ENCODE measurements at places on chromosomes 12 and 14. TPM values are rescaled to one million over a fixed set of nuclear protein-coding genes. Genes with fewer than 3 reads are reported as not detected.

DNA sequence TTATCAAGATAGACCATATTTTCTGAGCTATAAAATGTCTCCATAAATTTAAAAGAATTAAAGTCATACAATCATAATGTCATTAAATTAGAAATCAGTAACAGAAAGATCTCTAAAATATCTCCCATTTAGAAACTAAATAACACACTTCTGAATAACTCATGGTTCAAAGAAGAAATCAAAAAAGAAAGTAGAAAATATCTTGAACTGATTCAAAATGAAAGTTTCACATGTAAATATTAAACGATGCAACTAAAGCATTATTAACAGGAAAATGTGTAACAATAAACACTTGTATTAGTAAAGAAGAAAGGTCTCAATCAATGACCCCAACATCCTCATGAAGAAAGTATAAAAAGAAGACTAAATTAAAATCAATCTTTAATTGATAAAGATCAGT lies 50.5 kb upstream of the PZP start:
- no peaks in the 10 kb centered on the region for H3K27me3 ChIP-seq
- no peaks in the 10 kb centered on the region for H3K4me1 ChIP-seq
- no peak overlapping the region for H3K4me3 ChIP-seq
- H3K27ac ChIP-seq, result no peak overlapping the region
- no peak for DNase-seq

DNA sequence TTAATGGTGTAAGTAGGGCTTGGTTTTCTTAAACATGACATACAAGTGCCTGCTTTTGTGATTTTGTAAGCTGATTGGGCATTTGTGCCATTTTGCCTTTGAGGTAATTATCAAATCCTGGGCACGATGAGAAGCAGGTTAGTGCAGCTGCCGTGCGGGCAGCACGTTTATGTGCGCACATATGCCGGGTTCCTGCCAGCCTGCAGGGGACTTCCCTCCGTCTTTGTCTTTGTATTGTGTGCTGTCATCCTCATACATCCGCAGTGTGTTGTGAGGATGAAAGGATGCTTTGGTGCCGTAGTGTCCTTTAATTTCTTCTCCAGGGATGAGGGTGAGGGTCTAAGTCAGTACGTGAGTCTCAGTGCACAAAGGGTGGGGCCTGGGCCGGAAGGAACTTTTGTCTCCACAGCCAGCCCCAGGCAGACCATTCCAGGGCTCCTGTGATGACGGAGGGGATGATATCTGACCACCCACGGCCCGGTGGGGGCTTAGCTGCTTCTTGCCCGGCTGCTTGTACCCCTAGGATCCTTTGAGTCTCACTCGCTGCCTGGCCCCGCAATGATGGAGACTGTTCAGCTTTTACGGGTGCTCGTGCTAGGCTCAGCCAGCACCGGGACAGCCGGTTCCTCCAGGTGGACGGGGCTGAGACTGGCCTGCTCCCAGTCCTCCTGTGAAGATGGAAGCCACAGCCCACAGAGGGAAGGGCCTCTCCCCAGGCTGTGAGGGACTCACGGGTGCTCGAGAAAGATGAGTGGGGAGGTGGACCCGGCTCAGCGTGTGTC lies 54.6 kb downstream of the ADGRD1 start:
- no peak for DNase-seq
- H3K4me1 ChIP-seq, result peaks cover 11% of the 10 kb centered on the region
- H3K4me3 ChIP-seq, result no peak overlapping the region

GRCh38 chr14:93318927-93319326 lies 13.9 kb downstream of the BTBD7 start:
- peaks cover 65% of the 10 kb centered on the region for H3K4me1 ChIP-seq
- H3K4me3 ChIP-seq, result no peak overlapping the region
- H3K36me3 ChIP-seq, result no peaks in the 10 kb centered on the region
- no peaks in the 10 kb centered on the region for H3K27me3 ChIP-seq

GRCh38 chr14:57486767-57487379 lies 6.8 kb downstream of the CCDC198 start:
- H3K36me3 ChIP-seq, result no peaks in the 10 kb centered on the region
- H3K27ac ChIP-seq, result no peak overlapping the region
- DNase-seq, result no peak

DNA sequence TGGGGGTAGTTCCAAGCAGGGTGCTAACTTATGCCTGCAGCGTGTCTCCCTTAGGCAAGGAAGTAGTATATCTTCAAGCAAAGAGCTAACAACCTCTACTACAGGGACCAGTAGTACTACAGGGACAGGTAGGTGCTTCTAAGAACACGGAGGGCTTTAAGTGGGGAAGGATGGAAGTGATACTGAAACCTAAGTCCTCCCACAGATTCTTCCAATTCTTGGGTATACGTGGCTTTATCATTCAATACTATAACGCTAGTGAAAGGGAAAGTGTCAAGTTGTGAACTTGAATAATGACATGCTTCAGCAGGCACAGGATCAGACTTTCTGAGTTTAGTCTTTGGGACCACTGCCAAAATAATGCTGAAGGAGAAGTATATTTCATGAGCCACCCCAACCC lies 241.7 kb downstream of the CEP128 start:
- H3K4me3 ChIP-seq, result no peak overlapping the region
- H3K36me3 ChIP-seq, result no peaks in the 10 kb centered on the region
- no peak for DNase-seq
- no peaks in the 10 kb centered on the region for H3K27me3 ChIP-seq
- H3K27ac ChIP-seq, result no peak overlapping the region
- no peaks in the 10 kb centered on the region for H3K4me1 ChIP-seq

- no peaks in the 10 kb centered on the region for H3K36me3 ChIP-seq
- no peak for DNase-seq
- H3K27ac ChIP-seq, result no peak overlapping the region
- no peak overlapping the region for H3K4me3 ChIP-seq
- H3K27me3 ChIP-seq, result no peaks in the 10 kb centered on the region
- peaks cover 24% of the 10 kb centered on the region for H3K4me1 ChIP-seq
Measured at GRCh38 chr14:33837943-33838683, 112.8 kb downstream of the EGLN3 start.

- H3K36me3 ChIP-seq, result no peaks in the 10 kb centered on the region
- no peak overlapping the region for H3K4me3 ChIP-seq
- H3K27me3 ChIP-seq, result no peaks in the 10 kb centered on the region
- no peak overlapping the region for H3K27ac ChIP-seq
- no peaks in the 10 kb centered on the region for H3K4me1 ChIP-seq
- DNase-seq, result no peak
Measured at GRCh38 chr12:78600541-78600940, 264.0 kb upstream of the SYT1 start.

- no peaks in the 10 kb centered on the region for H3K27me3 ChIP-seq
- no peak overlapping the region for H3K27ac ChIP-seq
- no peak for DNase-seq
- no peaks in the 10 kb centered on the region for H3K36me3 ChIP-seq
Measured at GRCh38 chr14:22276913-22277816, 311.9 kb downstream of the DAD1 start.

DNA sequence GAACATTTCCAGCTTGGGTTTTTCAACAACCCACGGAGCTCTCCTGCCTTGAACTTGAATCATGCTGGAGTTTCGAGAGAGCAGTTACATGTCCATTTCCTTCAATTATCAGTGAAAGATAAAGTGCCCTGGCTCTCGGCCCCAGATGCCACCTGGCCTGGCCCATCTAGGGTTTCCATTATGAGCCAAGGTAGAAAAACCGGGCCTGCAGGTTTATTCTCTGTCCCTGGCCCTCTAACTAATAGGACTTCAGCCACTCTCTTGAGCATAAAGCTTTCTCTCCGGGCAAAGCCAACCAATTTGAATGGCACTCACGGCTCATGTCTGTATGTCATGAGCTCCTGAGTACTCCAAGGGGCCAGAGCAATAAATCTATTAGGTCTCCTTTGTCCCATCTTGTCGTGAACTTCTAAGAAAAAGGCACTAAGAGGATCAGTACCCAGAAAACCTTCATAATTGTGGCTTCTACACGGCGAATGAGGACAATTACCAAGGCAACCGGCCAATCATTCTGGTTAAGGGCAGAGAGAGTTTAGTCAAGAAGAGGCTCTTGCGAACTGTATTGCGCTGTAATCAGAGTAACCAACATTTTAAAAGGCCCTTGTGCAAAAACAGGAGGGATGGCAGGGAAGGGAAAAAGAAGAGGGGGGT lies 392.3 kb downstream of the MED13L start:
- H3K36me3 ChIP-seq, result no peaks in the 10 kb centered on the region
- peaks cover 5% of the 10 kb centered on the region for H3K27me3 ChIP-seq
- H3K27ac ChIP-seq, result no peak overlapping the region
- H3K4me3 ChIP-seq, result no peak overlapping the region

- H3K27ac ChIP-seq, result no peak overlapping the region
- peaks cover 19% of the 10 kb centered on the region for H3K4me1 ChIP-seq
- DNase-seq, result no peak
- no peak overlapping the region for H3K4me3 ChIP-seq
Measured at GRCh38 chr14:89292579-89293313, 124.3 kb downstream of the FOXN3 start.

GRCh38 chr14:34043627-34044372 lies 92.9 kb upstream of the EGLN3 start:
- H3K4me3 ChIP-seq, result no peak overlapping the region
- H3K4me1 ChIP-seq, result no peaks in the 10 kb centered on the region
- no peaks in the 10 kb centered on the region for H3K27me3 ChIP-seq
- H3K27ac ChIP-seq, result no peak overlapping the region

- no peak overlapping the region for H3K4me3 ChIP-seq
- no peaks in the 10 kb centered on the region for H3K27me3 ChIP-seq
- H3K4me1 ChIP-seq, result no peaks in the 10 kb centered on the region
- H3K27ac ChIP-seq, result no peak overlapping the region
- no peak for DNase-seq
- H3K36me3 ChIP-seq, result no peaks in the 10 kb centered on the region
Measured at GRCh38 chr14:23430016-23430722, 5.3 kb downstream of the MYH7 start.

- no peaks in the 10 kb centered on the region for H3K36me3 ChIP-seq
- peak; percentile 33 for DNase-seq
- peak overlapping the region; percentile 81 for H3K4me3 ChIP-seq
Measured at GRCh38 chr12:64452559-64453329, 824 bp downstream of the TBK1 start.

DNA sequence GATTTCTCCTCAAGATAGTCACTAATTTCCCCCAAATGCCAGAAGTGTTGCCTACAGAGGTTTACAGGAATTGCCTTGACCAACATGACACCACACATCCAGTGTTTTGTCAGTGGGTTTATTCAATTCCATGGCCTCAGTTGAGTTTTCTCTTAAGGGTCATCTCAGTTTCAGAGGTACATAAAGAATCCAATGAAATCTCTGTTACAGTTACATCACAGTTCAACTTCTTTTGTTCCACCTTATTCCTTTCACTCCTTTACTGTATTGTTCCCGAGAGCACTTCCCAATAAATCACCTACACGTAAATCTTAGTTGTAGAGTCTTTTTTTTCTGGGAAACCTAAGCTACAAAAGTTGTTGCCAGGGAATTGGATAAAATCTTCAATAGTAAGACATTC lies 73.6 kb upstream of the GARIN6 start:
- H3K27me3 ChIP-seq, result no peaks in the 10 kb centered on the region
- no peak for DNase-seq
- H3K27ac ChIP-seq, result no peak overlapping the region
- no peak overlapping the region for H3K4me3 ChIP-seq
- H3K4me1 ChIP-seq, result no peaks in the 10 kb centered on the region

- no peak overlapping the region for H3K27ac ChIP-seq
- H3K4me1 ChIP-seq, result peaks cover 20% of the 10 kb centered on the region
- H3K4me3 ChIP-seq, result no peak overlapping the region
Measured at GRCh38 chr14:64463195-64463594, 2.1 kb upstream of the AKAP5 start.

- H3K4me1 ChIP-seq, result no peaks in the 10 kb centered on the region
- H3K27ac ChIP-seq, result no peak overlapping the region
- H3K36me3 ChIP-seq, result no peaks in the 10 kb centered on the region
- DNase-seq, result no peak
Measured at GRCh38 chr14:44529026-44529425, 21.9 kb upstream of the FSCB start.

- no peak overlapping the region for H3K4me3 ChIP-seq
- H3K4me1 ChIP-seq, result no peaks in the 10 kb centered on the region
- no peak for DNase-seq
- no peaks in the 10 kb centered on the region for H3K36me3 ChIP-seq
- H3K27me3 ChIP-seq, result no peaks in the 10 kb centered on the region
Measured at GRCh38 chr12:44558340-44559100, 317.6 kb downstream of the NELL2 start.

DNA sequence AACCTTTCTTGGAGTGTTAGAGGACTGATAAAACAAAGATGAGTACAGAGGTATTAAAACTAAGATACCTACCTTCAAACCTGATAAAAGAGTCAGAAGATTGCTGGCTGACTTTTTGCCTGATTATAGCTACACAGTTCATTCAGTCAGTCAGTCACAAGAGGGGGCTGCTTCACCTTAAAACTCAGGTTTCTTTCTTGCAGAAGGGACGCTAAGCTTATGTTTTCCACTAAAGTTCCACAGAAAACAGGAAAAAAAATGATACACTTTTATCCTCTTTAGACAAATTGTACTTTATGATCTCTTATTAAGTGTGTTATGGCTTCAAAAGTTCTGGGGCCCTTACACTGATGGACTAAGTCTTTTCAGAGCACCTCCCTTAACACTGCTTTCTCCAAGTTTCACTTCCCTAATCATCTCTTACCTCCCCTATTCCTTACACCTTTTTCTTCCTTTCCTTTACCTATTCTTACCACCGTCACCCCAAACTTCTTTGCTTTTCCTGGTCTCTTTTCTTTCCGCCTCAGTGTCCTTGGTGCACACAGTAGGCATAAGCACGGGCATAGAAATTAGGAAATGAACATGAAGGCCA lies 448.7 kb upstream of the OR4E1 start:
- no peaks in the 10 kb centered on the region for H3K36me3 ChIP-seq
- no peaks in the 10 kb centered on the region for H3K4me1 ChIP-seq
- H3K27ac ChIP-seq, result no peak overlapping the region
- no peak overlapping the region for H3K4me3 ChIP-seq
- H3K27me3 ChIP-seq, result no peaks in the 10 kb centered on the region
- no peak for DNase-seq

GRCh38 chr14:96938946-96939345 lies 141.8 kb downstream of the VRK1 start:
- H3K4me1 ChIP-seq, result no peaks in the 10 kb centered on the region
- no peak overlapping the region for H3K27ac ChIP-seq
- no peak overlapping the region for H3K4me3 ChIP-seq
- H3K36me3 ChIP-seq, result no peaks in the 10 kb centered on the region
- no peak for DNase-seq

GRCh38 chr14:74220991-74221390 lies 18.3 kb upstream of the VSX2 start:
- H3K36me3 ChIP-seq, result no peaks in the 10 kb centered on the region
- peaks cover 6% of the 10 kb centered on the region for H3K4me1 ChIP-seq
- H3K4me3 ChIP-seq, result no peak overlapping the region
- peaks cover 40% of the 10 kb centered on the region for H3K27me3 ChIP-seq

- H3K4me1 ChIP-seq, result peaks cover 16% of the 10 kb centered on the region
- no peaks in the 10 kb centered on the region for H3K27me3 ChIP-seq
- no peak for DNase-seq
- H3K36me3 ChIP-seq, result no peaks in the 10 kb centered on the region
Measured at GRCh38 chr14:106846218-106846617, 1319.8 kb downstream of the TMEM121 start.

- no peak overlapping the region for H3K4me3 ChIP-seq
- H3K4me1 ChIP-seq, result no peaks in the 10 kb centered on the region
- no peaks in the 10 kb centered on the region for H3K27me3 ChIP-seq
- DNase-seq, result no peak
- H3K27ac ChIP-seq, result no peak overlapping the region
- no peaks in the 10 kb centered on the region for H3K36me3 ChIP-seq
Measured at GRCh38 chr12:20320552-20320951, 47.8 kb upstream of the PDE3A start.

KCNH5 gene
- total RNA-seq, result 0.55 TPM

TAMALIN gene
- 2.7 TPM for total RNA-seq

COX8C gene
- not detected for total RNA-seq

PTCSC3 gene
- not detected for total RNA-seq

MGST1 gene
- 56.8 TPM for total RNA-seq

IRAK3 gene
- total RNA-seq, result 38.2 TPM

PRIMA1 gene
- total RNA-seq, result 9.8 TPM

ADAM20 gene
- total RNA-seq, result 7.6 TPM

All from stomach (tissue), 19 donors.